ENCODE measurements at places on chromosomes 1 and 21.
A peak's percentile ranks its signal among the peaks of the same experiment; 100 is the strongest.

GRCh38 chr1:150236614-150237100 is 745 bp upstream of the ANP32E start:
- DNase-seq, result no peak

GRCh38 chr1:154809436-154810413 is 60.4 kb downstream of the KCNN3 start:
- no peak for DNase-seq

DNA sequence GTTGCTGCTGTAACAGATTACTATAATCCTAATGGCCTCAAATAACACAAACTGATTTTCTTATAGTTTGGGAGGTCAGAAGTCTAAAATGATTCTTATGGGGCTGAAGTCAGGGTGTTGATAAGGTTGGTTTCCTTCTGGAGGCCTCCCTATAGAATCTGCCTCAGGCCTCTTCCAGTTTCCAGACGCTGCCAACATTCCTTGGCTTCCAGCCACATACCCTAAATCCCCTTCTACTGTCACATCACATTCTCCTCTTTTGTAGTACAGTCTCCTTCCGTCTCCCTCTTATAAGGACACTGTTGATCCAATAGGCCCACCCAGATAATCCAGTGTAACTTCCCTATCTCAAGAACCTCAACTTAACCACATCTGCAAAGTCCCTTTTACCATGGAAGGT is 145.3 kb upstream of the NCAM2 start:
- DNase-seq, result no peak

GRCh38 chr21:36889401-36889800 is 77.1 kb downstream of the HLCS start:
- no peak for DNase-seq

DNA sequence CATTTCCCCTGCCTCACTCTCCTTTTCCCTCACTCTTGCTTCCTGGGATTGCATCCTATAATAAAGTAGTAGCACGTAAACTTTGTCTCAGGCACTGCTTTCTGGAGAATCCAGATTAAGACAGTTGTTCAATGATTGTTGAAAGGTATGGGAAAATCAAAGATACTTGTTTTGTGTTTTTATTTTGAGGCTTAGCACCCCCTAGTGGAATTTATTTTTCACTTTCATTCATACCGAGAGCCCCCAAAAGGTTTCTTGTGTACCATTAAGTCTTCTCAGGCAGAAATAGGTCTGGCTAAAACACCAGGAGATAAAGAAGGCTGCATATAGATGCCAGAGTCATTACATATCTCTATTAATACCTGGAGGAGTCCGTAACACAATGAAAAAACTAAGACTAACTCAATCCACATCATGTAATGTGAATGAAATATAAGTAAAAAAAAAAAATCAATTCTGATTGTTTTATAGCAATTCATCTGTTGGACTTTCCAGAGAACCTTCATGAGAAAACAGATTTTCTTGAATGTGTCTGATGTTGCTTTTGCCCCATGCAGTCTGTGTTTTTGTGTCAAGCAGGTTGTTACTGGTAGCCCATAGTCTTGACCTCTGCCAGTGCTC is 103.5 kb downstream of the RPE65 start:
- no peak for DNase-seq

DNA sequence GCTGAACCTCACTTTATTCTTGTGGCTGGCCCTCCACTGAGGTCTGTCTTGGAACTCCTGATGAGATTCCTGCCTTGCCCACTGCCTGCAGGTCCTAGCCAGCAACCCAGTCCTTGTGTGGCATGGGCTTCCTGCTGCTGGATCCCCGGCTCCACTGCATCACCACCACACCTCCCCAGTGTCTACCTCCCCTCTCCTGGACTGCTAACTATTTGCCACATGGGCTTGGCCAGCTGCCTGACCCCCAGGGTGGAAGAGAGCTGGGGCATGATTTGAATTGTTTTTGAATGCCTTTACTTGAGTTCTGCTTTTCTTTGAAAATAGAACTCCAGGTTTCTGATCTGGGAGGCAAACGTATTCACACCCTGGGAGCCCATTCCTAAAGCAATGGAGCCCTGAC is 41.2 kb downstream of the SPAG17 start:
- no peak for DNase-seq

DNA sequence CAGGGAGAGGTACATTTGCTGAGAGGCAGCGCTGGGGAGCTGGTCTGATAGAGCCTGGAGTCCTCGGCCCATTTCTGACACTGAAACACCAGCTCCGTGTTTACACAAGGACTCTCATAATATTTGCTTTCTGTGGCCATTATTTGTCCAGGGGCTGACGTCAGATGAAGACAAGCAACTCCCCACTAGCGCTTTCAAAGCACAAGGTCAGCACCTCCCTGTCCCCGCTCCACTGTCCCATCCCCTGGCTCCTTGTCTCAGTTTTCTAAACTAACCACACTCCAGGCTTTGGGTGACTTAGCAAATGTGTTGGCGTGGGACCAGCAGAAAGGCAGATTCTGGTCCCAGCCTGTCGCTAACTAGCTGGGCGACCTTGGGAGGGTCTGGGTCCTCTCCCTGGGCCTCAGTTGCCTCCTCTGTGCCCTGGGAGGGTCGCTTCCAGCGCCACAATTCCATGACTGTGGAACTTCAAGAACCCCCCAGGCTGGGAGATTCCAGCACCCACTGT is 37.4 kb upstream of the ZBTB40 start:
- no peak for DNase-seq

- DNase-seq, result no peak
These were observed 22.3 kb upstream of the TRIM45 start for GRCh38 chr1:117143871-117144270.

DNA sequence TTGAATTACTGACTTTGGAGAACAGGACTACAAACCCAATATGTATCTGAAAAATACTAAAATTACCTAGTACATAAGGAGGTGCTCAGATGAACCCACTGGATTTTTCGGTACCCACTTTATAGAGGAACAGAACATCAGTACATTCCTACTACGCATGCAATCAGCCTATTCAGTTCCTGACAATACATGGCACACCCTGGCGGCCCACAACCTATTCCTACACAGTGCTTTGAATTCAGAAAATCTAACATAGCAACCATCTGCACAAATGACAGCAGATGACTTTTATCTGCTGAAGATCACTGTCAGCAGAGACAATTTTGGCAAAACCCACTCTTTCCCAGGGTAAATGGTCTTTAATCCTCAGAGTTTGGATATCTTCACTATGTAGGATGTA is 257.1 kb upstream of the GREM2 start:
- DNase-seq, result no peak

DNA sequence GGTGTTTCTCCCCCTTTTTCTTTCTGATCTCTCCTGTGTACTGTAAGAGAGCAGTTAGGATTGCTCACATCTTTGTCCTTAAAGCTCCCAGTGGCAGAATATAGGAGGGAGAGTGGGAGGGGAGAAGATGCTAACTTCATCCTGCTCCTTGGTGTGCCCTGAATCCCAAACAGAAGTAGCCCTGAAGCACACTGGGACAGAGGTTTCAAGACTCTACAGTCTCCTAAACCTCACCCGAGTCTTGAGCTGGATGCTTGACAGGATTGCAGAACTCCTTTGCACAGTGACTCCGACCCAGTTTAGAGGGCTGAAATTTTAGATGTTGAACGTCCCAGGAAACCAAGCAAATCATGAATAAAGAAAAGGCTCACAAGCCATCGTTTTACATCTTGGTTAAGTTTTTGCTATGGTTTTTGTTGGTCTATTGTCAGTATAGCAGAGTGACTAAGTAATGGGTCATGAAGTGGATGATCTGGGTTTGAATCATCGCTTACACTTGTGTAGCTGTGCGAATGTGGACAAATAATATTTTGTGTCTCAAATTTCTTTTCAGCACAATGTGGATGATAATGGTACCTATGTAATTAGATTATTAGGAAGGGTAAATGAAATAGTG is 37.5 kb downstream of the XCL2 start:
- no peak for DNase-seq

DNA sequence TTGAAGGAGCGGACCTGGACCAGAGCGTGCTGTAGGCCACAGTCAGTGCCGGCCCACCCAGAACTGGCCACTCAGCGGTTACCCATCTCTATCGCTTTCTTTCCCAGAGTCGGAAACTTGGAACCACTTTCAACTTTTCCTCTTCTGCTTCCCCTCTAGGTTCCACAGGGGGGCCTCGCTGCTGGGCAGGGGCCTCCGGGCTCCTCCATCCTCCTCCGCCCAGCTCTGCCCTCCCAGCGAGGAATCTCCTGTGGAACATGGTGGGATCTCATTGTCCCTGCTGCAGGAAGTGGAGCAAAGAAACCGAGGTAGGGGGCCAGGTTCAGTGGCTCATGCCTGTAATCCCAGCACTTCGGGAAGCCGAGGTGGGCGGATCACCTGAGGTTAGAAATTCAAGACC is 139.2 kb downstream of the ETS2 start:
- no peak for DNase-seq

DNA sequence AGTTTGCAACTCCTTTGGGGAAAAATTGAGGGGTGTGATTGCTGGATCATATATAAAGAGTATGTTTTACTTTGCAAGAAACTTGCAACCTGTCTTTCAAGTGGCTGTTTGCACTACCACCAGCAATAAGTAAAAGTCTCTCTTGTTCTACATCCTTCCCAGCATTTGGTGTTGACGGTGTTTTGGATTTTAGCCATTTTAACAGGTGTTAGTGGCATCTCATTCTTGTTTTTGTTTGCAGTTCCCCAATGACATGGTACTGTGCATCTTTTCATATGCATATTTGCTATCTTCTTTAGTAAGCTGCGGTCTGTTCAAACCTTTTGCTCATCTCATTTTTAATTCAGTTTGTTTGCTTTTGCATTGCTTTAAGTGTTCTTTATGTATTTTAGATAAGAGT is 535.5 kb downstream of the LRRIQ3 start:
- DNase-seq, result no peak

GRCh38 chr1:182784556-182785171 is 4.9 kb upstream of the NPL start:
- DNase-seq, result peak; percentile 12

- no peak for DNase-seq
These were observed 120.2 kb downstream of the MRPL39 start for GRCh38 chr21:25487046-25487594.

GRCh38 chr1:107691540-107691939 is 273.4 kb downstream of the VAV3 start:
- no peak for DNase-seq

- DNase-seq, result no peak
These were observed 79.6 kb downstream of the MAP3K21 start for GRCh38 chr1:233406994-233407631.

- no peak for DNase-seq
These were observed 43.2 kb downstream of the ZYG11B start for GRCh38 chr1:52769346-52770033.

DNA sequence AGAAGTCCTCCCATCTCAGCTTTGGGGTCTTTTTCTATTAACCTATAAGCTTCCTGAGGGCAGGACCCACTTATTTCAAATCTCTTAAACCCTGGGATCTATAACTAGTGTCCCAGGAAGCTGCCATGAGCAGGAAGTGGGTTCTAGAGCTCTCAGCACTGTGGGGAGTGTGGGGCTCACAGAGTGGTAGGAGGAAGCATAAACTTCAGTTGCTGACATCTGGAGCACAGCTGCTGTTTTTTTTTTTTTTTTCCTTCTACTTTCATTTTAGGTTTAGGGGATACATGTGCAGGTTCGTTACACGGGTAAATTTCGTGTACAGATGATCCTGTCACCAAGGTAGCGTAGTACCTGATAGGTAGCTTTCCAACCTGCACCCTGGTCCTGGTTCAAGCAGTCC is 59.3 kb downstream of the AK4 start:
- DNase-seq, result no peak

Measured in activated CD4-positive, alpha-beta T cell treated with anti-CD3 and anti-CD28 coated beads, Interleukin-2, amount 50 U/mL, for 24 hours (primary cell).